ENCODE measurements at places on chromosomes 6 and 20. TPM values are rescaled to one million over a fixed set of nuclear protein-coding genes. Genes with fewer than 3 reads are reported as not detected.

GRCh38 chr20:3465301-3465700, 5.5 kb upstream of the ATRN start:
- no peak for DNase-seq

DNA sequence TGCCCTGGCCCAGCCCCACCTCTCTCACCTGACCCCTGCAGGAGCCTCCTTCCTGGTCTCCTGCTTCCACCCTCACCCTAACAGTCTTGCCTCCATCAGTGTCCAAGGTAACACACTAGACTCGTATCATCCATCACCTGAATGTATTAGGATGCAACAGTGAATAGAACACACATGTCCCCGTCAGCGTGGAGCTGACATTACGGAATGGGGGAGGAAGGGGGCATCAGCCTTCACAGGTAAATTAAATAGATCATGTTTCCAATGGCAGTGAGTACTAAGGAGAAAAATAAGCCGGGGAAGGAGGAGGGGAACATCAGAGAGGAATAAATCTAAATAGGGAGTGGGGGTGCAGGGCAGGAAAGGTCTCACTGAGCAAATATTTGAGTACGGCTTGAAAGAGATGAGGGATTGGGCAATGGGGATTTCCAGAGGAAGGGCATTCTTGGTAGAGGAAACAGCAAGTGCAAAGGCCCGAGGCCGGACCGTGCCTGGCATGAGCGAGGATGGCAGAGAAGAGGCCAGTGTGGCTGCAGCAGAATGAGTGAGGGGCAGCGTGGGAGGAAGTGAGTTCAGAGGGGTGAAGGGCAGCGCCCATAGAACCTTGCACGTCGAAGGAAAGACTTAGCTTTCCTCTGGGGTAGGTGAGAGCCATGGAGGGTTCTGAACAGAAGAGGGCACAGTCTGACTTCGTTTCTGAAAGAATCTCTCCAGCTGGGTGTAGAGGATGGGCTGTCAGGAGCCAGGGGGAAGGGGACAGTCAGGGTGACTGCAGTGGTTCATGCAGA, 110.1 kb upstream of the PTPN1 start:
- DNase-seq = no peak

GRM1 gene
- 0.11 TPM for polyA plus RNA-seq

DNA sequence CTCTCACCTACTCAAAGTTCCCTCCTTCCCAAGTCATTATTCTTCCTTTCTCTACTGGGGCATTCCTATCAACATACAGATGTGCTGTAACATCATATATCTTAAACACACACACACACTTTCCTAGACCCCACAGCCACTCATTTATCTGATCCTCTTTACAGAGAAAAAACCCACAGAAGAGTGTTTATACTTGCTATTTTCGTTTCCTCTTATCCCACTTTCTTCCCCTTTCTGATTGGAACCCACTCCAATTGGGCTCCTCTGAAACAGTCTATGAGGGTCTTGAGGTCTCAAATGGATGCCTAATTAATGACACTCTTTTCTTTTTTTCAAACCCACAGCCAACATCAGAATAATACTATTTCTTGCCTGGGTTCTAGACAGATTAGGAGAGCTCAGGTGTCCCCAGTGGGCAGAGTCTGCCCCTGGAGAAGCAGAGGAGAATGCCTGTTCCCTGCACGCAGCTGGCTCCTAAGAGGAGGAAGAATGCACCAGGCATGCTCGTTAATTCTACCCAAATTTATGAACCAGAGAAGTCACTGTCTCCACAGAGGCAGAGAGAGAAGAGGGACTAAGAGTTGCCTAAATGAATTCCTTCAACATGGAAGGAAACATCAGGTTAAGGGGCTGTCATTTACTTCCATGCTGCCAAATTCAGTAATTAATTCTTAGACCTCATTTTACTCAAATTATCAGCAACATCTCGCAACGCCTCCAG, 65.9 kb downstream of the CRYBG1 start:
- DNase-seq = no peak

ADGRF5 gene
- polyA plus RNA-seq = 24.9 TPM

GRCh38 chr6:34795836-34796425, 4.0 kb downstream of the BLTP3A start:
- no peak for DNase-seq

- no peak for DNase-seq
Observed at GRCh38 chr20:33474963-33475362, 14.9 kb upstream of the CBFA2T2 start.

ZC2HC1B gene
- polyA plus RNA-seq = not detected

DNA sequence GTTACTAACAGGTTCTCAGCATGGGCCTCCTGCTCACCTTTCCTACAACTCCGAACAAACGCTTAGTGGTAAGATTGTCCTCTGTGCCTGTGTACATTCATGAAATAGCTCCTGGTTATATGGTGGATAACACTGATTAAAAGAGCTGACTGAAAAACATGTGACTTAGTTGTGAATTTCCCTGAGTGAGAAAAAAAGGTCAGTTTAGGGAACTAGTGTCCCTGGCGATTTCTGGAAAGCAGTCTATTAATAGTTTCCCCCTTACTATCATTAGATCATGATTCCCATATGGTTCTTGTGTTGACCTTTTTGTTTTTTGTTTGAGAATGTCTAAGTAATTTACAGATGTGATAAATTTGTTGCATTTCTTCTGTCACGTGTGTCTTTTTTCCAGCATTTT, 15.6 kb downstream of the SNRPC start:
- no peak for DNase-seq

DNA sequence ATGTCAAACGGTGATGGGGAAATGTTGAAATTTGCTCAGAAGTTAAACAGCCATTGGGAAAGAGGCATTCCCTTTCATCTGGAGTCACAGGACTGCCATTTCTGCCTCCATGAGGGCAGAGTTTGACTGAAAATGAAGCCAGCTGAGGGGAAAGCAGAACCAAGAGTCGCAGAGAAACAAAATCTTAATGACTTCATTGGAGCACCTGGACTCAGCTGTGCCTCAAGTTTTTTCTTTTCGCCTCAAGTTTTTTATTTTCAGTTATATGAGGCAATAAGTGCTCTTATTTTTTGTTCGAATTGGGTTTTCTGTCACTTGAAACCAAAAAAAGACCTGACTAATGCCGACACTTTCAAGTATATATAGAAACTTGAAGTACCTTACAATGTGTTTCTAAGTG, 161.3 kb downstream of the PKHD1 start:
- DNase-seq = no peak

LYRM4 gene
- polyA plus RNA-seq = 41.8 TPM

GRCh38 chr6:33620856-33621710, at the start of gene ITPR3:
Gene ITPR3 (plus strand): TSS chr6:33621322. CDS start chr6:33621603, 281 bp downstream.
- DNase-seq = peak; percentile 32

TCP11 gene
- polyA plus RNA-seq = 2.8 TPM

GRCh38 chr6:35382015-35382414, 39.7 kb downstream of the PPARD start:
- DNase-seq = no peak

OVOL2 gene
- polyA plus RNA-seq = 1.5 TPM

DNA sequence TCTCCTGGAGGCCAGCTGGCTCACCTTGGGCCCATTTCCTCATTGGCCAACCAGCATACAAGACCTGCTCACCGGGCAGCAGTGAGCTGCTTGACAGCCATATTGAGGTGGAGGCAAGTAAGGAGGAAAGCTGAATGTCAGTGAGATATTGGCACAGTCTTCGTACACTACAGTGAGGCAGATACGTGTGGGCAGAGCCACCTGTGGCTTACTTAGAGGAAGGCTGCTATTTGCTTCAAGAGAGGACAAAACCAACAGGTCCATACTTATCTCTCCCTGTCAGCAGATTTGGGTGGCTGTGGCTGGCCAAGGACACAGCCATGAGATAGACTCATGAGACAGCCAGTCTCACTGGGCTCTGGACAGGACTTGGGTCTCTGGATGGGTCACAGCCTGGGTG, 15.1 kb upstream of the MCM3 start:
- no peak for DNase-seq

GRCh38 chr6:124758663-124759062, 203.6 kb upstream of the RNF217 start:
- DNase-seq = no peak

GRCh38 chr6:135667691-135668455, 170.3 kb upstream of the AHI1 start:
- no peak for DNase-seq

DNA sequence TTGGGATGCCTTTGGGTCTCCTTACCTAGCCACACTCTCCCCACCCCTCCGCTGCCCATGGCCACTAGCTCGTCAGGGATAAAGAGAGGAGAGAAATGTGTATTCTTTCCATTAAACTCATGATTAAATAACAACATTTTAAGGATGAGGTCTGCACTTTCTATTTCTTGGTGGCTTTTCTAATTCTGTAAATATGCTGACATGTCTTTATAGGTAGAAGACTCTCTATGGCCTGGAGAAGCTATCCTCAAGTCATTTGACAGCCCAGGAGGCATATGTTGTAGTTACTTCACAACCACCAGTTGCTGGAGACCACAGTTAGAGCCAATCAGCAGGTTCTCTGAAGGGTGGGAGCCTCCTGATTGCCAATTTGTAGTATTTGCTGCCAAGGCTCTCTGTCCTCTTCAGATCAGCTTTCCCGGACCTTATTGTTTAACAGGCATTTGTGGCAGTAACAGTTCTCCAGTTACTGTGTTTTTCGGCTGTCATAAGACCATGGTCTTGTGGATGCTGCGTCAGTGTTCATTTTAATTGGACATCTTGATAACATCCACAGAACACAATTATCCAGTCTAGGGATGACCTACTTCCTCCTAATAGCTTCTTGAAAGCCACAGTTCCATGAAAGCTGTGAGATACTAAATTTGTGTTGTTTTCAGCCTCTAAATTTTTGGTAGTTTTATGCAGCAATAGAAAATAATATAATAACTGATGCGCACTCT, 205.0 kb upstream of the KCNQ5 start:
- DNase-seq = no peak

Data from renal cortex interstitium (tissue), 15 donors.